Stimulated activated CD4-positive, alpha-beta T cell treated with anti-CD3 and anti-CD28 coated beads, Interleukin-12 subunit alpha, Interleukin-12 subunit beta, amount 100 ng/mL, for 48 hours (primary cell): ENCODE measurements at places on chromosomes 11 and 22.
A peak's percentile ranks its signal among the peaks of the same experiment; 100 is the strongest.

GRCh38 chr11:94885133-94885532 lies 88.2 kb downstream of the CWC15 start:
- DNase-seq = no peak

GRCh38 chr22:41360126-41360525 lies 21.6 kb upstream of the TEF start:
- DNase-seq = no peak

GRCh38 chr11:66012946-66013761 lies 1.3 kb downstream of the CST6 start:
- no peak for DNase-seq

DNA sequence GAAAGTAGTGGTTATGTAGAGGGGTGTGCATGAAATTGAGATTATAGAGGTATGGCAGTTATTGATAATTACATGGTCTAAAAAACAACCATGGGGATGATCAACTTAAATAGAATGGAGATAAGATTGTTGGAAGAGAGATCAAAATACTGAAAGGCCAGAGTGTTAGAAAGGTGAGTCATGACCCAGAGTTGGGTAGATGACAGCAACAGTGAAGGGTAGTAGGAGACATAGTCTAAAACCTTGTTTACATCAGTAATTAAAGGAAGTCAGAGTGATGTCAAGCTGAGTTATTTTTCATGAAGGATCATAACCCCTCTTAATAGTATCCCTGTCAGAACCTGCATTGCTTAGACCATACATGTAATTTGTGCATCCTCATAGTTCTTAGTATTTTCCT lies 110.9 kb downstream of the ELP4 start:
- DNase-seq = no peak

GRCh38 chr11:21289686-21290085 lies 620.3 kb downstream of the NELL1 start:
- no peak for DNase-seq

GRCh38 chr11:1780700-1781592 lies 17.2 kb upstream of the CTSD start:
- DNase-seq = no peak

DNA sequence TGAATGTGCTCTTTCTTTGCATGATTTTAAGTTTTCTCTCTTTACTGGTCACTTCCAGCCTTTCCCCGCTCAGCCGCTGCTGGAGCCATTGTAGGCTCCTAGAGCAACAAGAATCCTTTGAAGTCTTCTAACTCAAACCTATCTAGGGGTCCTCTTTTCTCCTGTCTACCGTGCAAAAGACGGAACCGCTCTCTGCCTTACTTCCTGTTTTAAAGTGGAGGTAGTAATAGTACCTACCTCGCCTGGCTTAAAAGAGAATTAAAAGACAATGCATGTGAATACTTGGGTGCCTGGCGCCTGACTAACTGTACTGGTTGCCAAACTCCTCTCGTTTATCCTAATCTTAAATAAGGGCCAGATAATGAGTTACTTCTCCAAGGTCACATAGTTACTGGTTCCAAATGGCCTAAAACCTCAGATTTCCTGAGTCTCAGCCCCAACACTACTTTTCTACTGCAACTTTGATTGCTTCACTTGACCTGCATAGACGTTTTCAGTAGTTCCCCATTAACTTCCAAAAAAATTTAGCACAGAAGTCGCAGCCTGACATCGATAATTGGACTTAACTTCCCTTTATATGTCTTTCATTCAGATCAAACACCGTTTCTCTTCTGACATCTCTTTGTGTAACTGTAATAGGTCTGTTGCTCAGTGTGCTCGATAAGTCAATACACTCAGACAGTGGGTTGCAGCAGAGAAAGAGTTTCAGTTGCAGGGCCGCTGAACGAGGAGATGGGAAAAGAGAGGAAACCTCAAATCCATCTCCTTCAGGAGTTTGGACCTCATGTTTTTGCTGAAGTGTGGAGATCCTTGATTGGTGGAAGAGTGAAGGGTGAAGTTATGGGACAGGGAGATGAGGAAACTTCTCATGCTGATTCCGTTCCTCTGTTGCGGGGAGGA lies 891 bp downstream of the SAMM50 start:
- DNase-seq = no peak

- DNase-seq = no peak
These were observed 193.9 kb downstream of the SNX19 start for GRCh38 chr11:130722401-130722800.

GRCh38 chr22:40002935-40003715 lies 8.4 kb downstream of the FAM83F start:
- no peak for DNase-seq

- no peak for DNase-seq
These were observed 1.0 kb downstream of the LMO1 start for GRCh38 chr11:8262552-8263108.

GRCh38 chr22:35446365-35446764 lies 46.4 kb downstream of the MCM5 start:
- DNase-seq = no peak

GRCh38 chr11:73752216-73752867 lies 8.5 kb downstream of the RAB6A start:
- no peak for DNase-seq

- DNase-seq = no peak
These were observed 18.7 kb upstream of the DBX1 start for GRCh38 chr11:20178976-20179375.

- no peak for DNase-seq
These were observed 439 bp downstream of the SNX32 start for GRCh38 chr11:65834202-65834601.

- DNase-seq = no peak
These were observed 3.6 kb upstream of the MRPL23 start for GRCh38 chr11:1943576-1943975.

DNA sequence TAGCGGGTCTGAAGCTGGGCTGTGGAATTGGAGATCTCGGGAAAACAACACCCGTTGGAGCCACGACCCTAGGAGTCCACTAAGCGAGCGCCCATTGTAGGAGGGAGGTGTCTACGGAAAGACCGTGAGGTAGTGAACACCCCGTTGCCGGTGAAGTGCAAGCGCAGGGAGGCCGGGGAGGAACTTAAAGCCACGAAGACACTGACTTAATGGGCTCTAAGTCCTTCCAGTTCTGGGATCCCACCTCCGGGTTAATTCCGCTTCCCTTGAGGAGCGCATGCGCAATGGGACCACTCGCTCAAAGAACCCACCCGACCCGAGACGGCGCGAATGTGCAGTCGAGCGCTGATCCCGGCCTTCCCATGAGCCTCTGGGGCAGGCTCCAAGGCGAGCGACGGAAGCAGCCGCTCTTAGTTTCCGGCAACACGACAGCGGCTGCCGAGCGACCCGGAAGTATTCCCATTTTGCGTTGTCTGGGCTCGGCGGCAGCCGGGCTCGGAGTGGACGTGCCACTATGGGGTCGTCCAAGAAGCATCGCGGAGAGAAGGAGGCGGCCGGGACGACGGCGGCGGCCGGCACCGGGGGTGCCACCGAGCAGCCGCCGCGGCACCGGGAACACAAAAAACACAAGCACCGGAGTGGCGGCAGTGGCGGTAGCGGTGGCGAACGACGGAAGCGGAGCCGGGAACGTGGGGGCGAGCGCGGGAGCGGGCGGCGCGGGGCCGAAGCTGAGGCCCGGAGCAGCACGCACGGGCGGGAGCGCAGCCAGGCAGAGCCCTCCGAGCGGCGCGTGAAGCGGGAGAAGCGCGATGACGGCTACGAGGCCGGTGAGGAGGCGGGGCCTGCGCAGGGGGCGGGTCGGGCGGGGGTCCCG lies at the start of gene SART1:
SART1 (plus strand) TSS at position 468 of the 874 bp plus-strand sequence; CDS start at position 515, 47 bp downstream.
- peak; percentile 95 for DNase-seq

GRCh38 chr11:23497040-23497439 lies 636.8 kb upstream of the CCDC179 start:
- DNase-seq = no peak

- no peak for DNase-seq
These were observed 231.0 kb downstream of the TTC28 start for GRCh38 chr22:28448625-28449024.

- DNase-seq = no peak
These were observed 188.5 kb upstream of the MPPED2 start for GRCh38 chr11:30774496-30775232.

DNA sequence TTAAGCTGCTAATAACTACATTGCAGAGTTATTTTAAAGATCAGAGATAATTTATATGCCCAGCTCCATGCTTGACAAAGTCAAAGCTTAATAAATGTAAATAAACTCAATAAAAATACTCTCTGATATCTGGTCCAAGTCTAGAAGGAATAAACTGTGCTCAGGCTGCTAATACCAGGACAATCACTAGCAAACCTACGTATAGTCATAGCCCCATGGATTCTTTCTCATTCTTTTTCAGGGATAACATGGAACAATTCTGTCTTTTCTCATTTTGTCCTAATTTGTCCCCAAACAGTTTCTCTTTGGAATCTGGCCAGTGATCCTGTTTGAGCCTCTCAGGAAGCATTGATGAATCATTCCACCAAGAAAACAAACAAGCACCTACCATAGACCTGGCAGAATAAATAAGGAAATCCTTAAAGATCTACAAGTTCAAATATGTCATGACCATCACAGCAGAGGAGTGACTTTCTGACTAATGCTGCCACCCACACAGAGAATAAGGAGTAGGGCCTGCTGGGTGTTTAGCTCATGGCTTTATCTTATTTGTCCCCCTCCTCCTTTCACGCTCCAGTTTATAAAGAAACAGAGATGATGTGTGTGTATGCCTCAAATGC lies 14.1 kb upstream of the B3GNT6 start:
- no peak for DNase-seq

DNA sequence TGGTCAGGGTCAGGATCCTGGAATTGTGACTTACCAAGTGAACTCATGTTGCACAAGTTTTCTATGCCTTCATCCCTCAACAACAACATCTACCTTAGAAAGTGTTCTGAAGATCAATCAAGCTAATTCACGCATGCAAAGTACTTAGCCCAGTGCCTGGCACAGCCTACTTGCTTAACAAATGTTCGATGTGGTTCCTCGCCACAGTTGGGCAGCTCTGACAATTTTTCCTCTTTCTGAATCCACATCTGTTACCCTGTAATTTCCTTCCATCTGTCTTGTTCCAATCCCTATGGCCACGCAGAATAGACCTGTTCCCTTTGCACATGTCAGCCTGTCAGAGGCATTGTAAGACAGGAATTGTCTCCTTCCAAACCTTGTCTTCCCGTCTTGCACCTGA lies 1415.2 kb downstream of the TBC1D22A start:
- DNase-seq = no peak

- no peak for DNase-seq
These were observed 13.5 kb downstream of the CCDC81 start for GRCh38 chr11:86388198-86388597.

DNA sequence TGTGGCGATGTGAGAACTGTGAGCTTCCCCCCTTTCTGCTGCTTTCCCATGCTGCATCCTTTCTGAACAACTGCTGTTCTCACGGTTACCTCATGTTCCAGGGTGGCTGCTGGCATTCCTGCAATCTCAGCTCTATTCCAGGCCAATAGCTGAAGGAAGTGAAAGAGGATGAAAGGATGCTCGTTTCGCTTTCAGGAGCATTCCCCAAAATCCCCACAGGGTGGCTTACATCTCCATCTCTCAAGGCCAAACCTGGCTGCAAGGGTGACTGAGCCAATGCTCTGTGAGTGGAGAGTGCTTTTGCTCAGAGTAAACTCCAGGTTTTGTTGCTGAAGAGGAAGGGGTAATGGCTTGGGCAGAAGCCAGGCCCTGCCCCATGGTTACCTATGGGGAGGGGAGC lies 848.2 kb downstream of the BRD1 start:
- DNase-seq = no peak

- no peak for DNase-seq
These were observed 138.2 kb downstream of the BBOX1 start for GRCh38 chr11:27178859-27179258.

- DNase-seq = no peak
These were observed 58.9 kb downstream of the FLRT1 start for GRCh38 chr11:64094463-64095260.

DNA sequence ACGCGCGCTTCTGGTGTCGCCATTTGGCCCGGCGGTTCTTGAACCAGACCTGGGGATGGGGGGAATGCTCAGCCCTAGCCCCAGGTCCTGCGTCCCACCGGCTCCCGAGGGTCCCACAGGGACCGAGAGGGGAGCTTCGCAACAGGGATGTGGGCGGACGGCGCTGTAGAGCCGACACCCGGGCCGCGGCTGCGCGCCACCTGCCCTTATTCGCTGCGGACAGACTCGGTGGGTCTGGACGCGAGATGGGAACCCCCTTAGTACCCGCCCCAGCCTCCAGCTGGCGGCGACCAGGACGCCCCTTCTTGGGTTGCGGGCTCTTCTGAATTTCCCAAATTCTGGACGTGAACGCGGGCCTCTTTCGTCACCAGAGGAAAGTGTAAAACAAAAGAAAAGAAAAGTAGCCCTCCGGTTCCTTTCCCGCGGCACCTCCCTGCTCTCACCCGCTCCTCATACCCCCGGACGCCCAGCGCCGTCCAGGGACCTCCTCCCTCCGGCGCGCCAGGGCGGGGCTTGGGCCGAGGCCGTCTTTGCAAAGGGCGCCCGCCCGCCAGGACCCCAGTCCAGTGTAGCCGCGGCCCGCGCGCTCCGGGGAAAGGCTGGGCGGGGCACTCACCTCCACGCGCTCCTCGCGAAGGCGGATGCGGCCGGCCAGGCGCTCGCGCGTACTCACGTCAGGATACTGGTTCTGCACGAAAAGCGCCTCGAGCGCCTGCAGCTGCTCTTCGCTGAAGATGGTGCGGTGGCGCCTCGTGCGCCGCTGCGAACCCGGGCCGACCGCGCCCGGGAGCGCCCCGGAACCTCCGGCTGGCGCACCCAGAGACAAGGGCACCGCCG lies 827 bp downstream of the GSC2 start:
- no peak for DNase-seq

DNA sequence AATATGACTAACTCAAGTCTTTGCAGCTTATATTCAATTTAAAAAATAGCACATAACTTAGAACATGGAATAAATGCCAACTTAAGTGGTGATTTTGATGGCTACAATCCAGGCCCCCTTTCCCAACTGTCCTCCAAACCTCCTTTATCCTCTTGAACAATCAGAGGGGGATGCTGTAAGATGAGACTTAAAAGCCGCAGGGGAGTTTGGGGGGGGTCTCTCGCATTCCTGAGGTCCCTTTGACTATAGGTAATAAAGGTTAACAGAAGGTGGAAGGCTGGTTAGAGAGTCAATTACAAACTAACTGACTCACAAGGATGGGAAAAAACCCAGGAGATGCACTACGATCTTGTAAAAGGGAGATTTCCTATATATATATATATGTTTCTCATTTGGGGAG lies 101.8 kb downstream of the KIRREL3 start:
- DNase-seq = no peak

- DNase-seq = no peak
These were observed 12.9 kb downstream of the NEAT1 start for GRCh38 chr11:65435411-65435931.

GRCh38 chr22:38353142-38353629 lies 36.0 kb upstream of the CSNK1E start:
- DNase-seq = peak; percentile 50

GRCh38 chr11:8503910-8504364 lies 90.1 kb downstream of the STK33 start:
- no peak for DNase-seq

DNA sequence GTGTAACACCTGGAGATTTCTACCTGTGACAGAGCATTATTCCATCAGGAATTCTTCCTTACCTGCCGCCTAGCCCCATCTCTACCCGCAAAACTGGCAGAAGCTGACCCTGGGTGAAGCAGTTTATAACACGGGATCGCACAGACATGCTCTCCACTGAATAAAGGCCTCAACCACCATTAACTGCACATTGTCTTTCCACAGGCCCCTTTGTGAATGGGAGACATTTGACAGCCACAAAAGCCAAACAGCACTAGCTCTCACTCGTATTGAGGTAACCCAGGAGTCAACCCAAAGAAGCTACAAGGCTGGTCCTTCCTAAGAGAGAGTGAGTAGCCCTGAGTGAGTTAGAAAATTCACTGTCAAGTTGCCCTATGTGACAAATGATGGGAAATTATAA lies 135.6 kb downstream of the RCN1 start:
- DNase-seq = no peak

GRCh38 chr22:30602049-30602448 lies 4.9 kb upstream of the TCN2 start:
- no peak for DNase-seq
